ENCODE measurements at places on chromosomes 5 and 9. TPM values are rescaled to one million over a fixed set of nuclear protein-coding genes. Genes with fewer than 3 reads are reported as not detected.

N4BP3 gene
- polyA plus RNA-seq: 2.6 TPM

BOD1 gene
- 30.0 TPM for polyA plus RNA-seq

SLIT3 gene
- polyA plus RNA-seq: 10.6 TPM

ZNF883 gene
- 0.24 TPM for polyA plus RNA-seq

SPACA9 gene
- polyA plus RNA-seq: 14.2 TPM

MROH2B gene
- polyA plus RNA-seq: not detected

NR5A1 gene
- polyA plus RNA-seq: 312 TPM

FAM193B gene
- polyA plus RNA-seq: 851 TPM

DNA sequence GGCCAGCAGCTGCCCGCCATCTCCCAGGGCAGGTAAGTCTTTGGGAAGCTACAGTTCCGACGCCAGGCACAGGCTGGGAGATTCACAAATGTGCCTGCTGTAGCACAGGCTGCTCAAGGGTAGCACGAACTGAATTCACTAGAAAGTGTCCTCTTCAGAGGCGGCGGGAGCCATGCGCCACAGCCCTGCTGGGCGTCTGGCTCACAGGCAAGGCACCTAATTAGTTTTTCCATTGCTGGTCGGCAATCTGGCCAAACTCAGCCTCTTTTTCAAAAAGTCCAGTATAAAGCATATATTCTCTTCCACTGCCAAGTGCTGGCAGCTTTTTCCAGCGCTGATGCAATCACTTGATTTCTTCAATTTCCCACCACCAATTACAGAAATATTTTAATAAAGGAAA lies 128.9 kb upstream of the RAPGEF1 start:
- H3K27me3 ChIP-seq: no peaks in the 10 kb centered on the region
- DNase-seq: no peak

GRCh38 chr5:142186857-142187594 lies 78.4 kb downstream of the NDFIP1 start:
- no peaks in the 10 kb centered on the region for H3K36me3 ChIP-seq
- no peak overlapping the region for H3K4me3 ChIP-seq
- DNase-seq: no peak
- no peak overlapping the region for H3K27ac ChIP-seq
- no peaks in the 10 kb centered on the region for H3K4me1 ChIP-seq
- no peaks in the 10 kb centered on the region for H3K27me3 ChIP-seq

DNA sequence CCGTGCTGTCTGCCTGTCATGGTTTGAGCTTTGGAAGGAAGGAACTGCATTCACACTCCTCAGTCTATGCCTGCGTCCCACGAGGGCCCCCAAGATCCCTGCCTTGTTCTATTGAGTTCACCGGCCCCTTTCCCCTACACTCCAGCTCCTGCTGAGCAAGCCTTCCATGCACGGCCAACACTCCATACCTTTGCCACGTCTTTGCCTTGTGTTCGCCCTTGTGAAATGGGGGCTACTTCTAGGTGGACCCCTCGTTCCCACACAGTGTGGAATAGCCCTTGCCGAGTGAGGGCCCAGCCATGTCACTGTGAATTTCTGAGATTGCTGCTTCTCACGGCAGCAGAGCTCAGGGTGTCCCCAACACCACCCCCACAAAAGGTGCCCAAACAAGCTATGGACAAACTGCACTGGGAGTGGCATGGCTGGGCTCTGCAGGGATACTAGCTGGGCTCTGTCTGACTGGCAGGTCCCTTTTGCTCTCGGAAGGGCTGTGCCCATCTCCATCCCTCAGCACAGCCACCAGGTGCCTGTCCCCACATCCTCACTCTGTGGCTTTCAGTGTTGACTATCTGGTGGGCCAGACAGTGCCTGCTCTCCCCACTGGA lies 67.9 kb upstream of the ADAMTS2 start:
- DNase-seq: no peak
- no peaks in the 10 kb centered on the region for H3K36me3 ChIP-seq
- no peaks in the 10 kb centered on the region for H3K27me3 ChIP-seq

DNA sequence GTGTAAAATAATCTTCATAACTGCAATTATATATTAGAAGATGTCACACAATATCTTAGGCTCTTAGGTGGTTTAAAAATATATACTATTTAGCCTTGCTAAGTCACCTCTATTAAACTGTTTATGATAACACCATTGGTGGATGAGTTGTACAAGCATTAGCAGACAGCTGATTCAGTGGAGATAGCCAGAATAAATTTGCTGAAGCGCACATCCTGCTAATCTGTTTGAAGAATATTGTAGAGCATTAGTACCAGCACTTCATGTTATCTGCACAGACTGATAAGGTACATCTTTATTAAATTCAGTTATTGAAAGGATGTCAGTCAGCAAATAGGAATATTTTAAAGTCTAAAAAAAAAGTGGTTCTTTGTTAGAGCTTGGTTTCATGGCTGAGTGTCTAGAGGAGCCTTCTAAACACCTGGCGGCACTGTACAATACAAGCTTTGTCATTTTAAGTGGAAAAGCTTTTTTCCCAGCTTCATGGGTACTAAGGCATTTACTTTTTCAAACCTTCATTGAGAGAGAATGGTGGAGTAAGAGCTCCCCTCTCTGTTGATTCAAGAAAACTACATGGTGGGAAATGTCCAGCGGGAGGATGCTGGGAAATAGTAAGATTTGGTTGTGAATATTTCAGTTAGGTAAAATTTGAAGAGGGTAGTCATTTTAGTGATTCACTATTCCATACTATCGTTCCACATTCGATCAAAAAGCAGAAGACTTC lies 275.1 kb downstream of the SLF1 start:
- no peaks in the 10 kb centered on the region for H3K4me1 ChIP-seq
- H3K36me3 ChIP-seq: no peaks in the 10 kb centered on the region
- H3K4me3 ChIP-seq: no peak overlapping the region
- no peak for DNase-seq
- no peak overlapping the region for H3K27ac ChIP-seq
- H3K27me3 ChIP-seq: no peaks in the 10 kb centered on the region

GRCh38 chr9:79824265-79824664 lies 252.5 kb downstream of the TLE4 start:
- DNase-seq: no peak
- no peaks in the 10 kb centered on the region for H3K36me3 ChIP-seq
- H3K27me3 ChIP-seq: no peaks in the 10 kb centered on the region
- no peaks in the 10 kb centered on the region for H3K4me1 ChIP-seq
- no peak overlapping the region for H3K27ac ChIP-seq

- H3K36me3 ChIP-seq: no peaks in the 10 kb centered on the region
- DNase-seq: no peak
- H3K4me1 ChIP-seq: no peaks in the 10 kb centered on the region
- H3K4me3 ChIP-seq: no peak overlapping the region
Measured at GRCh38 chr5:113273948-113274347, 160.8 kb downstream of the TSSK1B start.

- DNase-seq: no peak
- no peaks in the 10 kb centered on the region for H3K27me3 ChIP-seq
- no peaks in the 10 kb centered on the region for H3K4me1 ChIP-seq
- no peak overlapping the region for H3K4me3 ChIP-seq
- H3K36me3 ChIP-seq: no peaks in the 10 kb centered on the region
- no peak overlapping the region for H3K27ac ChIP-seq
Measured at GRCh38 chr5:155605920-155606319, 592.4 kb downstream of the KIF4B start.

- no peak overlapping the region for H3K4me3 ChIP-seq
- DNase-seq: no peak
- H3K4me1 ChIP-seq: peaks cover 9% of the 10 kb centered on the region
- H3K36me3 ChIP-seq: no peaks in the 10 kb centered on the region
- no peak overlapping the region for H3K27ac ChIP-seq
Measured at GRCh38 chr5:149894237-149894636, 50.4 kb downstream of the PDE6A start.

GRCh38 chr5:103901885-103902284 lies 339.3 kb upstream of the NUDT12 start:
- H3K4me1 ChIP-seq: no peaks in the 10 kb centered on the region
- no peaks in the 10 kb centered on the region for H3K27me3 ChIP-seq
- no peaks in the 10 kb centered on the region for H3K36me3 ChIP-seq
- H3K27ac ChIP-seq: no peak overlapping the region
- no peak for DNase-seq

DNA sequence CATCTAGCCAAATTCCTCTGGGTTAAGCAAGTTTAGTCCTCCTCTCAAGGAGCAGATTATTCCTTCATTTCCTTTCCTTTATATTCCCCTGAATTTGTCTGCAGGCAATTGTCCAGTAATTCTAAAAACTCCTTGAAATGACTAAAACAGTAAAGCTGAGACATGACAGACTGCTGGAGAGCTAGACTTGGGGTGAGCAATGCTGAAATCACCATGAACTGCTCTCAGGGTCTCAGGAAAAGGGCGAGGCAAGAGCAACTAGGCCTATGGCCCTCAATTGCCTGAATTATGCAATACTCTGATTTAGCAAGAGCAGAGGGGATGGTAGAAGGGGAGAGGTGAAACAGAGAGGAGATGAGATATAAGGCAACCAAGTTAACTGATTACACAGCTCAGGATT lies 172.9 kb upstream of the NREP start:
- no peak overlapping the region for H3K4me3 ChIP-seq
- DNase-seq: peak; percentile 19
- H3K36me3 ChIP-seq: no peaks in the 10 kb centered on the region
- H3K27ac ChIP-seq: no peak overlapping the region

DNA sequence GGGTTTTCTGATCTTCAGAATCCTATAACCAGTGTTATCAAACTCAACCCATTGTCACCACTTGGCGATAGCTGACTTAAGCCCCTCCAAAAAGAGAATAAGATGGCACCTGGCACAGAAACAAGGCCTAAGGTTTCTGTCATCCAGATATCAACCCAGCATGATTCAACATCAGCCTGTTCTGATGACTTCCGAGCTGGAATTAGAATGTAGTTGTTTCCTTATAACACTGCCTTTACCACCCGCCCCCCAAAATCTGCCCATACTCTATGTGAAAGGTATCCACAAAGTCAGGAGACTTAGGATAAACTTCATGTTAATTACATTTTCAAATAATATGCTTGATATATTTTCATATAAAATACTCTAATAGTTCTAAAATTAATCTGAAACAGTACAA lies 5.2 kb downstream of the KLF9 start:
- DNase-seq: no peak
- peak overlapping the region; percentile 98 for H3K4me3 ChIP-seq
- H3K36me3 ChIP-seq: no peaks in the 10 kb centered on the region
- peak overlapping the region; percentile 100 for H3K27ac ChIP-seq

DNA sequence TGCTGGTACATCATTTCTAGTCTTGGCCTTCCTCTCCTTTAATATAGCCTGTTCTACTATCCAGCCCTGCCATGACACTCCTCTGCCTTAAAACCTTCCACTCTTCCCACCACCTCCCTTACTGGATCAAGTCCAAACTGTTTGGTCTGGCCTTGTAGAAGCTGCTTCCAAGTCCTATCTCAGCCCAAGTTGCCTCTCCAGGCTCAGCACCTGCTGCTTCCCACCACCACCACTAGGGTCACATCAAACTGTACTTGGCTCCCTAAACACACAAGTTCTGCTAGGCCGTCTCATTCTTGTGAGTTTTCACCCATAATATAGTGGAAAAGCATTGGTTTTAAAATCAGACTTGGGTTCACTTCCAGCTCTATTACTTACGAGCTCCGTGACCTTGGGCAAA lies 1.4 kb downstream of the NDUFA8 start:
- H3K36me3 ChIP-seq: no peaks in the 10 kb centered on the region
- peaks cover 47% of the 10 kb centered on the region for H3K4me1 ChIP-seq
- H3K27me3 ChIP-seq: no peaks in the 10 kb centered on the region
- peak overlapping the region; percentile 17 for H3K27ac ChIP-seq
- no peak for DNase-seq
- H3K4me3 ChIP-seq: no peak overlapping the region

GRCh38 chr5:149730620-149731331 lies 666 bp downstream of the PPARGC1B start:
- peak overlapping the region; percentile 38 for H3K27ac ChIP-seq
- H3K4me1 ChIP-seq: no peaks in the 10 kb centered on the region
- peak overlapping the region; percentile 37 for H3K4me3 ChIP-seq
- no peaks in the 10 kb centered on the region for H3K36me3 ChIP-seq
- no peak for DNase-seq

DNA sequence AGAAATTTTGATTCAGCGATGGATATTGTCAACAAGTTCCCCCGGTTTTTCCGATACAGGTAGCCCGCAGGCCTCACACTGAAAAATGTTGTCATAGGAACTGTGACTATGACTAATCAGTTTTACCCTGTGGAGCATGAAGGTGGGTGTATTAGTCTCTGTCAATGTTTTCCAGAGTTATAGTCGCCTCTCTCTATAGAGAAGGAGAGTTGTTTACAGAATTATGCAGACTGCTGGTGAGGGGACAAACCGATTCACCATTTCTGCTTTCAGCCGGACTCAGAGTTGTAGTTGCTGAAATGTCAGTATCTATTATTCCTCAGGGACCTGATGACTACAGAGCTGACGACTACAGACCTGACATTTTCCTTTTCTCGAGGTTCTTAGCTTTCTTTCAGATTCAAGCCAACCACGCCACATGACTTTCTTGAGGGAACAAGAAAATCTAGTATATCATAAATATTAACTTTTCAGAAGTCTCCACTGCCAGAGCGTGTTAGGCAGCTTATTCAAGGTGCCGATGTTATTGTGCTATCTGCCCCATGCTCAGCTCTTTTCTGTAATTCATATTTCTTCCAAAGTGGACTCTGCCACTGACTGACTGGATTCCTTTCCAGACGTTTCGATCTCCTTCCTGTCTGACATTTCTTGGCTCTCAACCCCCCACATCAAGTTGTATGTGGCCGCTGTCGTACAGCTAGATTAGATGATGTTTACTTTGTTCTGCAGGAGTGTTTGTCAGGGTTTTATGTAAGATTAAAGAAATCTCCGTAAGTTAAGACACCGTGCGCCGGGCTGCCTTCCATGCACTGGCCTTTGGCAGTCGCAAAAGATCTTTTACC lies 178.1 kb downstream of the FGF1 start:
- no peaks in the 10 kb centered on the region for H3K36me3 ChIP-seq
- H3K4me3 ChIP-seq: no peak overlapping the region
- peaks cover 6% of the 10 kb centered on the region for H3K4me1 ChIP-seq
- DNase-seq: no peak

DNA sequence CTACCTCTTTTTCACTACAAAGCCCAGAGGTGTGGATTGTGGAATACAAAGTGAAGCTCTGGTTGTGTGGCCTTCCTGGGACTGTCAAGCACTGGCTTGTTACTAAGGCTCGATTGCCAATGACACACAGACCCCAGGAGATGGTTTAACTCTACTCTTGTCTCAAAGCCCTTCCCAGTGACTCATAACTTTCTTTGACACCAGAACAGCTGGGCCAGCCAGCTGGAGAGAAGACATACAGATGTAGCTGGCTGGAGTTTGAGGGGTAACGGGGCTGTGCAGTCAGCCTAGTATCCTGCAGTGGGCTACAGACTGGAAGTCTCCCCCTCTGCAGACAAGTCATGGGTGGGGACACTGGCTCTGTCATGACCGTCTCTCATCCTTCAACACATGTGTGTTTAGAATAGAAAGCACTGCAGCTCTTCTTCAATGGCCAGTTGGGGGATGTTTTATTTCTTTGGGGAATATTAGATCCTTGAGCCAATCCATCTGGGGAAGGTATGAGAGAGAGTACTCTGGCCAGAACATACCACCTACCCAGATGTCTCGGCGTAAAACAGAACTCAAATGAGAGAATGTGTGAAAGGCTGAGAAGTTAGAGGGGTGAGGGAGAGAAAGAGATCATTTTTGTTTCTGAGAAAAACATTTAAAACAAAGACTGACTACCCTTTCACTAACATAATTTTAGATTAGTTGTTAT lies 53.3 kb downstream of the SEMA6A start:
- H3K27ac ChIP-seq: no peak overlapping the region
- DNase-seq: no peak
- no peaks in the 10 kb centered on the region for H3K36me3 ChIP-seq
- H3K27me3 ChIP-seq: no peaks in the 10 kb centered on the region
- peaks cover 52% of the 10 kb centered on the region for H3K4me1 ChIP-seq
- no peak overlapping the region for H3K4me3 ChIP-seq

GRCh38 chr9:106861640-106862109 lies 1.3 kb upstream of the ZNF462 start:
- H3K4me1 ChIP-seq: peaks cover 9% of the 10 kb centered on the region
- peak overlapping the region; percentile 89 for H3K27ac ChIP-seq
- H3K27me3 ChIP-seq: no peaks in the 10 kb centered on the region
- no peaks in the 10 kb centered on the region for H3K36me3 ChIP-seq
- DNase-seq: no peak
- peak overlapping the region; percentile 77 for H3K4me3 ChIP-seq
